ENCODE measurements at places on chromosomes 5 and 9.

- DNase-seq, result no peak
Measured at GRCh38 chr9:14313378-14313940, 482 bp downstream of the NFIB start.

DNA sequence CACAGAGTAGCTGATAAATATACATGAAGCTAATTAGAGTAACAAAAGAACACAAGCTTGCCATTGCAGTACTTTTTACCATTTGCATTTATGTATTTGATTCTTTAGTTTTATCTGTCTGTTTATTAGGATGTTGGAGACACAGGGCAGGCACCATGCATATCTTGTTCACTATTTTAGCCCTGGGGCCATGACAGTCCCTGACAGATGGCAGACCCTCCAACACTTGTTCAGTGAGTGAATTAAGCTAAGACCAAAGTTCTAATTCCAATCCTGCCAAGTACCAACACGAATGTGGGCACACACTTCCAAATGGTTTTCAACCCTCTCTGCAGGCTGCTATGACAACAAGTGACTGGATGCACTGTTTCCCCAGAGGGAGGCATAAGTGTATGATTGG, 12.0 kb upstream of the RARS1 start:
- DNase-seq, result no peak

GRCh38 chr5:66307647-66308241, 163.6 kb downstream of the SREK1 start:
- no peak for DNase-seq

DNA sequence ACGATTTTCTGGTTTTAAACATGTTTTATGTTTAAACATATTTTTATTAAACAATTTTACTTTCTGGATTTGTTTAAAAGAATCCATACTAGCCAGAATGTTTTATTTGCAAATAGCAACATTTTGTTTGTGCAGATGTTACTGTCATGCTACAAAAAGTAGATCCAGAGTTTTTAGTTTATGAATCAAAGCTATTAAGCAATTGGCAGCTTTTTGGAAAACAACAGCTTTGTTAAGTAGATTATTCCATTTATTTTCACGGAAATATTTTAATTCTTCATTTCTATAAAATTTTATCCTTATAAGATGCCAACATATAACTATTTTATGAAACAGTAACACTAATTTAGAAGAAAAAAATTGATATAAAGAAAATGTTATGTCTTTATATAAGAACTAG, 60.9 kb downstream of the DROSHA start:
- DNase-seq, result no peak

DNA sequence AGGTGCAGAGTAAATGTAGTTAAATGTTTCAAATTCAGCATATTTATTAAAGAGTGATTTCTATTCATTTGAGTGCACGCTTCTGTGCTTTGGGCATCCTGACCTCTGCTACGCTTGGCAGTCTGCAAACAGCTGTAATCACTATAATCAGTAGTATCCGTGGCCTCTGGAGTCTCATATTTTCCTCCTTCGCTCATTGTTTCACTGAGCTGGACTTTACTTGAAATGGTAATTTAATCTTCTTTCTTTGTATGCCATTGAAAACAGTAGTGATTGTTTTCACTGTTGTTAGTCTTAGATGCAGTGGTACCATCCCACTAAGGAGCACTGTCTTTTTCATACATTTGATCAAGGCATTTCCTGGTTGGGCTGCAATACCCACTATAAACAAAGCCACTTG, 43.5 kb upstream of the CAVIN4 start:
- no peak for DNase-seq

DNA sequence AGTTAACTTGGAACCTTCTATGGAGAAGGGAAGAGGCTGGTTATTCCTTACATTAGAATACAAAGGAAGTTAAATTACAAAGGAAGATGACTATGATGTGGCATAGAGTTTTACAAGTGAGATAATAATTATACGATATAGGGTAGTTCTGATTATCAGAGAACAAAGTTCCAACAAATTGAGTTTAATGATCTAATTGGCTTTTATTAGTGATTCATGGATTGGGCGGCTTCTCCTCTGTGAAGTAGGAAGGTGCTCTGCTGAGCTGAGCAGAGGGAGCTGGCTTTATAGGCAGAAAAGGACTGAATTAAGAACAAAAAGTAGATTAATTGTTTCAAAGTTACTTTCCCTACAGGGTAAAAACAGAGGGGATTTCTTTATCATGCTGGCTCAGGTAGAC, 49.7 kb downstream of the PARP8 start:
- DNase-seq, result no peak

GRCh38 chr9:135372501-135373008, 107.0 kb upstream of the PPP1R26 start:
- DNase-seq, result no peak

DNA sequence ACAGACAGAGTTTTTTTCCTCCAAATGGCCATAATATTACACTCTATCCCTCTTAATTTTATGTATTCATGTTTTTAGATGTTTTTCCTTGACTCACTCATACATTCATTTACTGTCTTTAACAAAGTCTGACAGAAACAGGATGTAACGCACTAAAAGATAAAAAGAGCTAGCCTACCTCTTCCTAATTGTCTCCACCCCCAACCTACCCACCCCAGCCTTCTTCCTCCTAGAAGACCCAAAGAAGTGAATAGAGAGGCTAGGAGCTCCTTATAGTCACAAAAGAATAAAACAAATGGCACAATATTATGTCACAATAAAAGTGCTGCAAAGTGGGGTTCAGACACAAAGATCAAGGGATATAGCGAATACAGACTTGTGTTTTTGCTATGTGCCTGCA, 719 bp downstream of the NOL8 start:
- DNase-seq, result no peak

DNA sequence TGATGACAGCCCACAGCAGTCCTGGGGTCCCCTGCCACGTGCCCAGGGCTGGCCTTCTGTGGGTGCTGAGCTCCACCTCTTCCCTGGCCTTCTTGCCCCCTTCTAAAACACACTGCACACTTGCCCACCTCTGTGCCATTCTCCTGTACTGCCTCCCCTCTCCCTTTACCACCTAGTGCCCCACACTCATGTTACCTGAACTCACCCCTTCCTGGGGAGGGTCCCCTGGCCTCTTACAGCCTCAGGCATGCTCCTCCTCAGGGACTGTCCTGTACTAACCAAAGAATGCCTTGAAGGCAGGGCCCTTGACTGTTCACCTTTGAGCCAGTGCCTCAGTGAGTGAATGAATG, 60.3 kb downstream of the FGF18 start:
- no peak for DNase-seq

DNA sequence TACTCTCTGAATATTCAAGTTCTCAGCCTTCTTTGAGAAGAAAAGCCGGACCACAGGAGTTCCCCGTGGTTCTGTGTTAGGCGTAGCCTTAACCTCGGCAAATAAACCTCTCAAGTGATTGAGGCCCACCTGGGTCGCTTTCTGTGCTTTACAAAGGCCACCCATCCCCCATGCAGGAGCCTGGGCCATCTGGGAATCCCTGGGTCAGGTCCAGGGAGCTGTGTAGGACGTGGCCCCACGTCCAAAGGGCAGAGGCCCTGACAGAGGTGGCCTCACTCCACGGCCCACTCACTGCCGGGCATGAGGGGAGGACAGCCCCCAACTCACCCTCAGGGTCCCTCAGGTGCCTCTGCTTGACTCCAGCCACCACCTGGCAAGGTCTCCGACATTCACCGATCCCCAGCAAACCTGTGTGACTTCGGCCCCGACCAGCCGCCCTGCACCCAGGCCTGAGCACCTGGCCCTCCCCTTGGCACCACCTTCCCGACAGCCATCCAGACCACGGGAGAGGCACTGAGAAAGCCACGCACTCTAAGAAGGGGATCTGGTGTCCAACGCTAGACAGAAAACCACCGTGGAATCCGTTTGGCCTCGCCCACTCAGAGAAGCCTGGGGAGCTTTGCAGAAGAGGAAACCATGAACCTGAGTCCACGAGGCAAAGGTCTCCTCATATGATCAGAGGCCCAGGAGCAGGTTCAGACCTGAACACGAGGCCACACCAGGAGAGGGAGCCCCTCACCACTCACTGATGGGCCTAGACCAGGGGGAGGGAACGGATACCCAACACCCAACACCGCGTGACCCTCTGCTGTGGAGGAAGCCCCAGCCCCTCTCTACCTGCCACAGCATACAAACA, 4.5 kb downstream of the SLC12A7 start:
- DNase-seq, result no peak

GRCh38 chr5:172266071-172266675, 17.4 kb downstream of the UBTD2 start:
- no peak for DNase-seq

- no peak for DNase-seq
Measured at GRCh38 chr5:143442385-143442784, 38.9 kb upstream of the NR3C1 start.

DNA sequence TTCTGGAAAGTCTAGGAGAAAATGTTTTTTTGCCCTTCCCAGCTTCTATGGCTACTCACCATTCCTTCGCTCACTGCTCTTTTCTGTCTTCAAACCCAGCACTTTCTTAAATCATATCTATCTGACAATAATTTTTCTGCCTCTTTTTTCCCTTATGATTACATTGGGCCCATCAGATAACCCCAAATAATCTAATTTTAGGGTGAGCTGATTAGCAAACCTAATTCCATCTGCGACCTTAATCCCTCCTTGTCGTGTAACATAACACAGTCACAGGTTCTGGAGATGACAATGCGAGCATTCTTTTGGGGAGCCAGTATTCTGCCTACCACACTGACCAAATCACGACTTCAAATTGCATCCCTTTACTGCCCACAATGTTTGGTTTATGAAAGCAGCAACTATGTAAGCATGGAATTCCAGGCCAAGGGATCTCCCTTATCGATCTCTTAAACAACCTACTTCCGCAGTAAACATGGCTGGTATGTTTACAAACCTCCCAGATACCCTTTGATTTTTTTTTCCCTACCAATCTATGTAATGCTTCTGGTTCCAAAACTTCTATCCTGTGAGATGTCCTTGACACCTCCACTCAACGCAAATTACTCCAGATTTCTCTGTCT, 2122.2 kb downstream of the MAT2B start:
- DNase-seq, result no peak

- no peak for DNase-seq
Measured at GRCh38 chr5:15993334-15993733, 186.3 kb downstream of the MARCHF11 start.

DNA sequence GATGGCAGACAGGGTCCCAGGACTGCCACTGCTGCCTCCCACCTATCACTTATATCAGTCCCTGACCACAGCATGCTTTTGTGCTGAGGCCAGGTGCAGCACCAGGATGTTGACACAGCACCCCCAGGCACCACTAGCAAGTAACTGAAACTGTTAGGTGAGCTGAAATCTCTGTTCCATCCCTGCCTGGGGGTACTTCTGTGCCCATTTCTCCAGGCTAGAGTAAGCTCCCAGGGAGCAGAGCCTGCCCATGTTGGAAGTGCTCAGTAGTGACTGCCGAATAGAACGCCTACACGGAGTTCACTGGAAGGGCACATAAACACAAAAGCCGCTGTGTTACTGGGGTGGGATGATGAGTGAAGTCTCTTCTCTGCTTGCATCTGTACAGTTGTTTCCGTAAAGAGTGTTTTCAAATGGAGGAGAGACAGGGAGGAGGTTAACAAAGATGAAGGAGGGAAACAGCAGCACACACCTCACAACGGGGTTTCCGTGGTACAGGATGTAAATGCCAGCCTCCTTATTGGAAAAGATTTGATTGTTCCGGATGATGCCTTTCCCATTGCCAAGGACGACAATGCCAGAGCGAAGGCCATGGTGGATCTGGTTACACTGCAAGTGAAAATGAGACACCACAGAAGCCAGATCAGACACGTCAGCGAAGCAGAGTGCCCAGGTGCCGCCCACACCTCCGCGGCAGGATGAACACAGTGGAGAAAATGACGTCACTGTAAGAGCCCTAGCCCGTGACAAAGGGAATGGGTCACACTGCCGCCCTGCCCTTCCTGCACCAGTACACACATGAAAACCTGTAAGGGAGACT, 43.1 kb downstream of the POLR1E start:
- peak; percentile 22 for DNase-seq

DNA sequence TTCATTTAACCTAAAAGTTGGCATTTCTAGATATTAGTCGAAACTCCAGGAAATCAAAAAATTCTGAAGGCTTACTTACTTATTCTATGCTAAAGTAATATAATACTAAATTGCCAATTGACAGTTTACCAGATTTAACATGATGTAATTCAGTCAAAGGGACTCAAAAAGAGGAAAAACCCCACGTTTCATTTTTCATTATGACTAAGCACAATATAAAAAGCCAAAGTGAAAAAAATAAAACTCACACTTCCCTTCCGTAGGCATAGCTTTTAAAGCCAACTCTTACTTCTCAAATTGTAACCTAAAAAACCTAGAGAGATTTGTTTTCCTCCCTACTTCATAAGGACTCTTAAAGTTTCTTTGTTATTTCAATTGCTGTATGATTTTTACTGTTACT, 146.6 kb downstream of the RAPGEF6 start:
- DNase-seq, result no peak

DNA sequence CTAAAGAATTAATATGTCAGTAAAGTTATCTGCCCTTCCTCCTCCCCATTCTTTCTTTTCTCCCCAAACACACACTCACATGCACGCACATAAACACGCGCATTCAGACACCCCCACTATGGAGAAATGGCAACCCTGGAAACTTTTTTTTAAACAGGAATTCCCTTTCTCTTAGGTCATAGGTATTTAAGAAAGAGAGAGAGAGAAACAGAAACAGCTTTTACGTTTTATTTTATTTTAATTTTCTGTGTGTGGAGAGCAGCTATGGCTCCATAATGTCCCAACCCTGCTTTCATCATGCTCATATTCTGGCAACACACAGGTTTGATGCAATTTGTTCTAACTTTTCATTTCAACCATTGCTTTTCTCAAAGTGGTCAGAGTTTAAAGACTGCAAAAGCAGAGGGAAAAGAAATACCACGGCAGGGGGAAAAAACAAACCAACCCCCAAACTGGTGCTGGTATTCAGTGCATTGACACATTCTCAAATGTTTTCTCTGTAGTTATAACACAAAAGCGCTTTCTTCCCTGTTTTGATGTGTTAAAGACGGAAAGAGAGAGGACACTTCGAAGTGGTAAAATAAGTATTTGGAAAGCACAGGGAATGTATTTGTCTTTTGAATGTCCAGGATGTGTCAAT, 126.0 kb upstream of the TMEM161B start:
- DNase-seq, result no peak

- DNase-seq, result no peak
Measured at GRCh38 chr9:103981912-103982311, 112.2 kb upstream of the SMC2 start.

- DNase-seq, result no peak
Measured at GRCh38 chr5:135986891-135987401, 32.2 kb upstream of the LECT2 start.

- DNase-seq, result no peak
Measured at GRCh38 chr5:97480313-97480712, 297.3 kb upstream of the RIOK2 start.

- no peak for DNase-seq
Measured at GRCh38 chr5:171893290-171893886, 107.8 kb downstream of the SMIM23 start.

- no peak for DNase-seq
Measured at GRCh38 chr9:126646162-126646561, 32.4 kb downstream of the LMX1B start.

Data from stimulated activated CD8-positive, alpha-beta memory T cell treated with anti-CD3 and anti-CD28 coated beads, Interleukin-2, amount 100 ng/mL, for 1 hour (primary cell).